Stimulated activated CD8-positive, alpha-beta memory T cell treated with anti-CD3 and anti-CD28 coated beads, Interleukin-2, amount 100 ng/mL, for 1 hour (primary cell): ENCODE measurements at places on chromosomes 4 and X.

- DNase-seq: no peak
These were observed 23.3 kb downstream of the FRYL start for GRCh38 chr4:48756689-48757220.

GRCh38 chr4:139300431-139301112, 733 bp upstream of the NAA15 start:
- no peak for DNase-seq

DNA sequence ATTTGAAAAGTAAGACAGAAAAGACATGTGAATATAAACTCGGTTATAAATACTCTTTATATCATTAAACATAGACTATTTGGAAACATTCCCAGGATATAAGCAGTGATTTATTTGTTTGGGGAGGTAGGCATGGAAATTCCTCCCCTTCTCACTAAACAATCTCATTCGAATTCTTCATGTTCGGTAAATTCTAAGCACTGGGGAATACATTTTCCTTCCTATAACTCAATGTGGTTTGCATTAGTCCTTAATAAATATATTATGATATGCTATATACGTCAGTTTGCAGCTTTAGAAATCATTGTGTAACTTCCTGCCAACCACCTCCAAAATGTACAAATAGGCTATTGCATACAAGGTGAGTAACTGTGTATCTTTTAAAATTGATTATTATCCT, 99.6 kb downstream of the UGT8 start:
- DNase-seq: no peak

DNA sequence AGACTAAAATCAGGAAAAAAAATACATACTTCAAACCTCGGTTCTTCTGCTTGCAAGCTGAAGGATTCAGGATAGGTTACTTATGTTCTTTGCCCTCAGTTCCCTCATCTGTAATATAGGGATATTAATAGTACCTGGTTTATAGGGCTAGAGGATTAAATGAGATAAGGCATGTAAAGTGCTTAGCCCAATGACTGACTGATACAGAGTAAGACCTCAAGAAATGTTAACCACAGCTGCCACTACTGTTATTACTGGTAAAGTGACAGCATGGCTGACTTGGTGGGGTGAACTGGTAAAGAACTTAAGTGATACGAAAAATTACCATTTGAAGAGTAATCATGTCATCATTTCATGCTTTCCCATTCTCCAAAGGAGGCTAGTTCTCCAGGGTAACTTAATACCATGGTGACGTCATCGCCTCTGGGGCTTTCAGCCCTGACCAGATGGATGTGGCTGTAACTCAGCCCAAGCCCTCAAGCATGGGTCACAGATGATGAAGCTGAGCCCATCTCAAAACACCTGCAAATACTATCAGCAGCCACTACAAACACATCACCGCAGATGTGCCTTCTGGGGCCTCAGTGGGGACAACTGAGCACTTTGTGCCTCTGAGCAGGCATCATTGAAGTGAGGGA, 44.5 kb upstream of the SCML1 start:
- DNase-seq: no peak

GRCh38 chr4:83558059-83558653, 22.2 kb downstream of the GPAT3 start:
- no peak for DNase-seq

GRCh38 chr4:174538123-174538875, 16.0 kb upstream of the HPGD start:
- no peak for DNase-seq

DNA sequence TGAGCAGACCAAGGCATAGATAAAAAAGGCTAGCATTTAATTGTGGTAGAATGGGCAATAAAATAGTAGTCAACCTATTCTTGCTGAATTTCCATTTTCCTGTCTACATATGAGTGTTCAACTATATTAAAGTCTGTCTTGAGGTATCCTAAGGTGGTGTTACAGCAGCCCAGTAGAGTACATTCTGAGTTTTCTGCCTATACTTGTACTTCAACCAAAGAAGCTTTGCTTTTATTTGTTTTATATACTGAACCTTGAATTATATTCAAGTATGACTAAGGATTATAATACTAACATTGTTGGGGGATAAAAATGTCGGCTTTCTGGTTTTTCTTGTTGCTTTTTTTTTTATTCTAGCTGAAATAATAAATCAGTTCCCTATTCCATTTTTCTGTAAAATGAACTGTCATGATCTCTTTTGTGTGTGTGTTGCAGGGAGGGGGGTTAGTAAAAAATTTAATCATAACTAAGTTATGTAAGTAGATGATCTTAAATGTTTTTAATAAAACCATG, 106.7 kb downstream of the PDLIM5 start:
- no peak for DNase-seq

DNA sequence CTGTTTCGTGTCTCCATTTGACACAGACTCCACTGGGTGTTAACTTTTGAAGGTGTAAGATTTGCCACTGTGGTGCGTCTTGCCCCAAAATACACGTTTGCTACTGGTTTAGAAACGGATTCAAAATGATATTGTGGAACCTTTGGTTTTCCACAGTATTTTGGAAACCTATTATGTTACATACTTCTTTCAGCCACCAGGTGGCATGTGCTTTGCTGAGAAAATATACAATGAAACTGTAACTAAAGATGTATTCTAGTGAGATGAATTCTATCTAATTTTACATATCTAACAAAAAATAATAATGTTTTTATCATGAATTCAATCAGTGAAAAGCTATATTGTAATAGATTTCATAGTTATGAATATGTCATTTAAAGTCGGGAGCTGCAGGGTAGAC, 28.4 kb upstream of the SLITRK4 start:
- DNase-seq: no peak

DNA sequence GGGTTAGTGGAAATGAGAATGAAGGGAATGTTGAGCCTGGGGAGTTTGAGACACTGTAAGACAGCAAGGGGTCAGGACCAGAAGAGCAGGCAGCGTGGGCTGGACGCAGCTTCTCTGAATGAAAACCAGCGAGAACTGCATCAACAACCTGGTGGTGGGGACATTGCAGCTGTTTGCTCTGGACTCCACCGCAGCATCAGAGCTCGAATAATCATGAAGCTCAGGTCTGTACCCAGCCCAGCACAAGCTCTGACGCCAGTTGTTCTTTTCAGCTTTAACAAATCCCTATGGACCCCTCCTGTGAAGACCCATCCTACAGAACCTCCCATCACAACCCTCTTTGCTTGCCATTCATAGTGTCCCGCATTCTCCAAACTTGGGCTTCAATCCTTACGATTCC, 106.8 kb upstream of the PNPLA4 start:
- DNase-seq: no peak

DNA sequence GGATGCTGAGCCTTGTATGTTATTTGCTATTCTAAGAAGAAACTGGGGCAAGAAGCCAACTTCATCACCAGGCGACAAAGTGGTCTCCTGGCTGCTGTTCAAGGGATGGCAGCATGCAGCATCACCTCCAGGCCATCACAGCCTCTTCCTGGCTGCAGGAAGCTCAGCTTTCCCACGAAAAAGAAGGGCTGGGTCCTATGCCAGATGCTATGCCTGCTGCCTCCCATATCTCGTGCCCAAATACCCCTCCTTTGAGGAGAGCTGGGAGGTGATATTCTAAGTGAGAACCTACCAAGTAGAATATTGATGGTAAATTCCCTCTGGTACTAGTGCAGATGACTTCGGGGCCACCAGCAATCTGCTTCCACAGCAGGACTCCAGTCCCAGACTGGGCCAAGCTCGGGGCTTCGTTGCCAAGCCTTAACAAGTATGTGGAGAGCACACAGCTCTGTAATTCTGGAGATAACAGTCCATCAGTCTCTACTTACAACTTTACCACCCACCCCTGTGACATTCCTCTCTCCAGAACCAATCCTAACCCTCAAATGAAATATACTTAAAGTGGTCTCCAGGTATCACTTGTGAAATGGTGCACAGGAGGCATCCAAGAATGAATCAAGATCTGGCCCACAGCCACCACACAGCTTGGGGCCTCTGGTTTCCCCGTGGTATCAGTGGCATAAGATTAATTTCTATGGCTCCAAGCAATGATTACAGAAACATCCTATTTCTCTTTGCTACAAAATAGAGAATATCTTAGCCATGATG, 149.3 kb downstream of the PALLD start:
- DNase-seq: no peak

GRCh38 chr4:156378033-156378665, 424.5 kb upstream of the CTSO start:
- DNase-seq: no peak

GRCh38 chrX:42017971-42018370, 94.6 kb upstream of the CASK start:
- no peak for DNase-seq

GRCh38 chrX:113726009-113726408, 857.9 kb upstream of the HTR2C start:
- DNase-seq: no peak

- no peak for DNase-seq
These were observed 165.5 kb downstream of the CPEB2 start for GRCh38 chr4:15167743-15168142.

- no peak for DNase-seq
These were observed 57.2 kb downstream of the AFF1 start for GRCh38 chr4:86991994-86992393.

DNA sequence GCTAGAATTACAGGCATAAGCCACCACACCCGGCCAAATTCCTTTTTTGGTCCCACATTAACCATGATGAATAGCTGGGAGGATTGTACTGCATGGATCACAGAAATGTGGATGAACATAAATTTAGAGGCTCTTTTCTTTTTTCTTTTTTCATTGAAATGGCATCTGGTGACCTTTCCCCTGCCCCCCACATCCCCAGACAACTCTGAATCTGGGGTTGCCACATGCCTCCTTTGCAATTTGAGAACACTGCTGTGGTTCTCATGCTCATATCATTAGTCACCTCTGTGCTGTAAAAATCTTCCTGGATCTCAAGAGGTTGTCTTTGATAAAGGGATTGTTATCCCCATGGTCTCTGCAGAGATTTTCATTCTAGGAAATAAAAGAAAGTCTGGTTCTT, 22.8 kb upstream of the FMR1NB start:
- DNase-seq: no peak

DNA sequence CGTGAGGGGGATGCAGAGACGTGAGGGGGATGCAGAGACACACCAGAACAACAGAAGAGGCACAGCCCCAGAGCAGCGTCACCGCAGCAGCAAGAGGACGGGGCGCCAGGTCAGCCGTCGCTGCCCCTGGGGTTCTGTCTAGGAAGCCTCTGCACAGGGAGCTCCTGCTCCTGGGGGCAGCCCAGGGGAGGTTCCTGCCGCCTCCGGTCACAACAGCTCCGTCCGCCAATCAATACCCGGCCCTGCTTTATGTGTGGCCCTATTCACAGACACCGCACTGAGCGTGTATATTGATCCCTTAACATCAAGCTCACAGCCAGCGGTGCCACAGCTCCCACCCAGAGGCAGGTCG, 69.6 kb downstream of the FAM53A start:
- DNase-seq: no peak

DNA sequence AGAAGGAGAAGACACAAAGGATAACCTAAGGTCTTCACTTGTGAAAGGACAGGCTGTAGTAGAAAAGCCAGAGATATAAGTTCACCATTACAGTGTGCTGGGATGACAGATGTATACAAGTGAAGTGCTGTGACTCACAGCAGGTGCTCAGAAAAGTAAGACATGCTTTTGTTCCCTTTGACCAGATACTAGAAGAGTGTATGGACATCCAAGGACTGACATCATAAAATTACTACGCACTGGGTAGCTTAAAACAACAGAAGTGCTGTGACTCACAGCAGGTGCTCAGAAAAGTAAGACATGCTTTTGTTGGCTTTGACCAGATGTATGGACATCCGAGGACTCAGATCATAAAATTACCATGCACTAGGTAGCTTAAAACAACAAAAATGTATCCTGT, 61.6 kb upstream of the BTC start:
- no peak for DNase-seq

DNA sequence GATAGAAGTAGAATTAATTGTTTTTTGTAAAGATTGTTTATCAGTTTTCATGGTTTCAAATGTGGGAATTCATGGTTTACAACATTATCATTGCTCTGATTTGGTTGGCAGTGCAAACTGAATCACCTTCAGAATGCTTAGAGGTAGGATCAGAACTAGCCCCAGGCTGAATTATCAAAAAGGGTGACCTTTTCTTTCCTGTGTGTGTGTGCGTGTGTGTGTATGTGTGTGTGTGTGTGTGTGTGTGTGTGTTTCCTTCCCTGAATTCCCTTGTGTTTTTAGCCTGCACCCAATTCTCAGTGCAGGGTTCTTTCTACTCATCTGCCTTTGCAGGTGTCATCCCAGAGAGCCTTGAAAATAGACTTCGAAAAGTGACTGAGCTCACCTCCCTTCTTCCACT, 125.0 kb downstream of the BMPR1B start:
- DNase-seq: no peak

- DNase-seq: no peak
These were observed 38.8 kb upstream of the IGFBP7 start for GRCh38 chr4:57148831-57149505.

- DNase-seq: no peak
These were observed 283.9 kb downstream of the SMARCA1 start for GRCh38 chrX:129239371-129239770.

DNA sequence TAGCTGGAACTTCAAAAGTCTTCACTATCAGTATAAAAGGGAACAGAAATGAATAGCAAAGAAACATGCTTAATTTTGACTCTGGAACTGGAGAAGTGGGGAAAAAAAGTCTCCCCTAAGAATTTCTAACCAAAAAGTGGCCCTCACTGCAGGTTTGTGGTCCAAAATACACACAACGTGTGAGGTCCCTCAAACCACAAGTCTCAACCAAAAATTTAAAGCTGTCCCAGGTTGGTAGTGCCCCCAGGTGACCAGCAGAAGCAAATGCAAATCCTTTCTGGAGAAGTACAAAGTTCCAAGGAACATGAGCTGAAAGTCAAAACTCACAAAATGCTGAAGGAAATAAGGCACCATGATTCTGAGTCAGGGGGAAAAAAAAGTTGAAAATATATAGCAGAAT, 23.6 kb upstream of the VAMP7 start:
- DNase-seq: no peak

DNA sequence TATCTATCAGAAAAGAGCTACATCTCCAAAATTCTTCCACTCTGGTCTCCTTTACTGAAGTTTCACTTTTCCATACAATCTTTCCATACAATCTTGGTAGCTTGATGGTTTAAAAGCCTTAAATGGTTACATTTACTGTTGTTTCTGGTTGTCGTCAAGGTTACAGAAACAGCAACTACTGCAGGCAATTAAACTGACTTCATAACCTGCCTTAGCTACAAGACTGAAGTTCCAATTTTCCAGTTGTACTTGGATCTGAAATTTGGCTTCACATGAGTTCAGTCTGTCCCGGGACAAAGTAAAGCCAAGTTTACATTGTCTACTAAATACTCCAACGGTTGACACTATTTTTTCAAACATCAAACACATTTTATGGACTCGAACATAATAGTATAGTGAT, 326.4 kb downstream of the ANKRD50 start:
- no peak for DNase-seq

DNA sequence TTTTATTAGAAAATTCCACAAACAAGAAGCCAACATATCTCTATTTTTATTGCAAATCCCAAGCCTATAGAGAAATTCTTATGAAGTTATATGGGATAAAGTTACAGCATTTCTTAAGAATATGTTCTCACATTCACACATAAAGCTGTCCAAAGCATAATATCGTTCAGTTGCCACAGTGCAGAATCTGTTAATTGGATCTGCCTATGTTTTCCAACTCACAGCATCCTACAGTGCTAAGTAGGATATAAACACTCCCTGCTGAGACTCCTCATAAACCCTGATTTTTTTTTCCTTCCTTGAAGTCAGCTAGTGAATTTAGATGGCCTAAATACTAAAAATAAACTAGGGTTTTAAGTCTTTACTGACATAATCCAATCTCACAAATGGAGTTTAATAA, 307.9 kb downstream of the PDGFC start:
- no peak for DNase-seq

GRCh38 chrX:44802613-44803012, 41.2 kb upstream of the DUSP21 start:
- DNase-seq: no peak
